Thyroid gland (tissue), 4 donors: ENCODE measurements at places on chromosomes 7 and 10. TPM values are rescaled to one million over a fixed set of nuclear protein-coding genes. Genes with fewer than 3 reads are reported as not detected.

- no peak for DNase-seq
Observed at GRCh38 chr10:73953665-73954064, 42.7 kb downstream of the PLAU start.

- DNase-seq = no peak
Observed at GRCh38 chr7:88115816-88116215, 104.0 kb downstream of the SRI start.

- no peak for DNase-seq
Observed at GRCh38 chr10:121084016-121084674, 233.0 kb downstream of the WDR11 start.

GRCh38 chr10:132308587-132309470 lies 1.1 kb upstream of the STK32C start:
- DNase-seq = no peak

Gene ATG9B
- total RNA-seq = not detected

DNA sequence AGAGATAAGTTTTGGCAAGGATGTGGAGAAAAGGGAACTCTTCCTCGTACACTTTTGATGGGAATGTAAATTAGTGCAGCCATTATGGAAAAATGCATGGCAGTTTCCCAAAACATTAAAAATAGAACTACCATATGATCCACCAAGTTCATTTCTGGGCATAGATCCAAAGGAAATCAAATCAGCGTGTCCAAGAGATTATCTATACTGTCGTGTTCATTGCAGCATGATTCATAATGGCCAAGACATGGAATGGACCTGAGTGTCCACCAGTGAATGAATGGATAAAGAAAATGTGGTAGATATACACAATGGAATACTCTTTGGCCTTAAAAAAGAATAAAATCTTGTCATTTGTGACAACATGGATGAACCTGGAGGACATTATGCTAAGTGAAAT lies 70.3 kb upstream of the RSU1 start:
- DNase-seq = no peak

Gene VGF
- not detected for total RNA-seq

GRCh38 chr10:124152139-124153022 lies 59.0 kb upstream of the CHST15 start:
- DNase-seq = peak; percentile 80

DNA sequence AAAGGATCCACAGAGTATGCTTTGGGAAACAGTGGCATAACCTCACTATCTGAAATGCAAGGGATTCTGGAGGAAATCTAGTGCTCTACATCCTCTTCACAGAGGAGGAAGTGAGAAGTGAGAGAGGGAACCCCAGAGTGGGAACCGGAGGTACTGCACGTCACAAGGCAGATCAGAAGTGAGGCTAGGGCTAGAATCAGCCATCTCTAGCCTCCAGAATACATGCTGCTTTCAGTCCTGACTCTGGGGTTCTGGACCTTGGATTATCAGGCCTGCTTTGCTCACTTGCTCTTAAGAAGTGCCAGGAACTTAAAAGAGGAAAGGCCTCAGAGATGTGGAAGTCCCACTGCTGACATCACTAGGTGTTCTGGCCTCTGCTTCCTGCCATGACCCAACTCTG lies 25.7 kb downstream of the ZNF503 start:
- no peak for DNase-seq

DNA sequence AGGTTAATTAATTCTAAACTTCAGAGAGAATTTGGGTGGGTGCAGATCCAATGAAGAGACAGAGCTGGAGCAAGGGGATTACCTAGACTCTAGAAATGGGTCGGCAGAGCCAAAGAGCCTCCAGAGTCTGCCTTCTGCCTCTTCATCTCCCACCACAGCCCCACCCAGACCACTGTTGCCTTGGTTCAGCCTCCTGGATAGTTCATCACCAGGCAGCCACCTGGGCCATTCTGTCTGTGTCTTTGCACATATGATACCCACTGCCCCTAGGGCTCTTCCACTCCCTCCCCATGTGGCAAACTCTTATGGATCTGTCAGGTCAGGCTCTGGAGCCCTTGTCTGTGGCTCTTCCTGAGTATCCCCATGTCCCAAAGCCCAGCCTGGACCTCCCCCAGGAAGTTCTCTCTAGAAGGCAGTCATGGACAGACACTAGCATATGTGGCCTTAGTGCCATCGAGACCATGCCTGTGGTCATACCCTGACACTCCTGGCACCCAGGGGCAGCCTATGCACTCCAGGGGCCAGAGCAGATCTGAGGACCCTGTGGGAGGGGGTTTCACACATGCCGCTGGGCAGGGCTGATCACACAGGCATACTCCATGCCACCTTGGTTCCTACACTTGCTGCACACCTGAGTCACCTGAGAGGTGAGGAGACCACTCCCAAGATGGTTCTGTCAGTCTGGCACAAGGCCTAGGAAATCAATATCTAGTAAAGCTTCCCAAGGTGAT lies 41.6 kb downstream of the FRMPD2 start:
- no peak for DNase-seq

GRCh38 chr10:81414038-81414437 lies 461.0 kb upstream of the NRG3 start:
- peak; percentile 70 for DNase-seq

DNA sequence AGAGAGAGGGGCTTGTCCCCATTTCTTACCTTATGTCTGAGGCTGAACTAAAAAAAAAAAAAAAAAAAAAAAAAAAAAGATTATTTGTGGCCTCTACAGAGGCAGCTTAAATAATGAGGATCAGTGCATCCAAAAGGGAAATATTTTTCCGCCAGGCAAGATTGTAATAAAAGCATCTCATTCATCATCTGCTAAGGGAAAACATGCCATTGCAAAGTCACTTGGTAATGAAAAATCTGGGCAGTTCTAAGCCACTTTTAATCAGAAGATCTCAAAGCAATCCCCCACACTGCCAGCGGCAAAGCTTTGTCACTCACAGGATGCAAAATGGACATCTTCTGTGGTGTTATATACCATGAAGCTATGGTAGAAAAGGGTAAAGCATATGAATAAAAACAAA lies 3.8 kb downstream of the FAM107B start:
- no peak for DNase-seq

DNA sequence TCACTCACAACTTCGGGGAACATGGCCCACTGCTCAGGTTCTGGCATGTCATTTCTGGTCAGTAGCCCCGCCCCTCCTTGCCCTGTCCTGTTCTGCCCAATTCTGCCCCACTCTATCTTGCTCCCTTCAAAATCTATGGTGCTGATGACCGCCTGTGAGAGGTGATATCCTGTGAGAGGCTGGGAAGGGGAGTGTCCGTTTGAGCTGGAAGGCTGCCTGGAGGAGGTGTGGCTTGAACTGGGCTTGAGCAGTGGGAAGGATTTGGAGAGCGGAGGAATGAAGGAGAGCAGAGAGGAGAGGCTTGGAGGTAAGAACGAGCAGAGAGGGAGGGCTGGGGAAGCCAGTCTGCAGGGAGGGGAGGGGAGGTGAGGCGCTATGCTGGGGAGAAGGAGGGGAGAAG lies 145.3 kb downstream of the RPS24 start:
- DNase-seq = peak; percentile 62

Gene ACADSB
- total RNA-seq = 20.2 TPM

Gene CDK14
- 37.8 TPM for total RNA-seq

GRCh38 chr7:78769481-78770101 lies 683.9 kb downstream of the MAGI2 start:
- DNase-seq = no peak

GRCh38 chr7:11415101-11415500 lies 416.9 kb downstream of the THSD7A start:
- DNase-seq = no peak

GRCh38 chr7:22853138-22853537 lies 30.5 kb upstream of the TOMM7 start:
- DNase-seq = no peak

Gene CC2D2B
- 2.3 TPM for total RNA-seq

- no peak for DNase-seq
Observed at GRCh38 chr10:47301833-47302232, 1.8 kb downstream of the GDF10 start.

GRCh38 chr7:33922820-33923219 lies 17.5 kb downstream of the BMPER start:
- no peak for DNase-seq

- DNase-seq = no peak
Observed at GRCh38 chr10:29113616-29113945, 175.3 kb upstream of the LYZL1 start.

- peak; percentile 57 for DNase-seq
Observed at GRCh38 chr10:89516149-89516832, 19.1 kb downstream of the SLC16A12 start.

Gene MKX
- 3.6 TPM for total RNA-seq

Gene CEP55
- total RNA-seq = 1.0 TPM

DNA sequence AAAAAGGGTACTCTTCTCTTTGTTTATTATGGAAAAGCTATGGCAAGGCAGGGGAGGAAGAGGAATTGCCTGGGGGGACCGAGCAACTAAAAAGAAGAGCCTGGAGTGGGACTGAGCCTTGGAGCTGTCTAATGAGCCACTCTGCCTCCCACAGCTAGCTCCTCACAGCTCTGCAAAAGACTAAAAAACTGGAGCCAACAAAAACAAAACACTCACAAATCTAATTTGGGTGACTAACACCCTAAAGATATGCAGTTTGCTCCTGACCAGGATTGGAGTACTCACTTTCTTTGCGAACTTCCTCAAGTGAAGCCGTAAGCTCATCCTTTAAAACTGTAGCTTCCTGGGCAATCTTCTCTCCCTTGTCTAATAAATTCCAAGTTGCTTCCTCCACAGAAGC lies 89.4 kb downstream of the CTNNA3 start:
- no peak for DNase-seq

GRCh38 chr7:2519119-2519930 lies at the start of gene LFNG:
TSS of gene LFNG (plus strand) at chr7:2519774. CDS start at chr7:2519862, 88 bp downstream.
- DNase-seq = peak; percentile 84

Gene CTBP2
- total RNA-seq = 92.4 TPM

- no peak for DNase-seq
Observed at GRCh38 chr7:3297105-3297819, 3.8 kb upstream of the SDK1 start.

Gene ARHGAP12
- total RNA-seq = 67.6 TPM

Gene KIAA1549
- total RNA-seq = 1.2 TPM

DNA sequence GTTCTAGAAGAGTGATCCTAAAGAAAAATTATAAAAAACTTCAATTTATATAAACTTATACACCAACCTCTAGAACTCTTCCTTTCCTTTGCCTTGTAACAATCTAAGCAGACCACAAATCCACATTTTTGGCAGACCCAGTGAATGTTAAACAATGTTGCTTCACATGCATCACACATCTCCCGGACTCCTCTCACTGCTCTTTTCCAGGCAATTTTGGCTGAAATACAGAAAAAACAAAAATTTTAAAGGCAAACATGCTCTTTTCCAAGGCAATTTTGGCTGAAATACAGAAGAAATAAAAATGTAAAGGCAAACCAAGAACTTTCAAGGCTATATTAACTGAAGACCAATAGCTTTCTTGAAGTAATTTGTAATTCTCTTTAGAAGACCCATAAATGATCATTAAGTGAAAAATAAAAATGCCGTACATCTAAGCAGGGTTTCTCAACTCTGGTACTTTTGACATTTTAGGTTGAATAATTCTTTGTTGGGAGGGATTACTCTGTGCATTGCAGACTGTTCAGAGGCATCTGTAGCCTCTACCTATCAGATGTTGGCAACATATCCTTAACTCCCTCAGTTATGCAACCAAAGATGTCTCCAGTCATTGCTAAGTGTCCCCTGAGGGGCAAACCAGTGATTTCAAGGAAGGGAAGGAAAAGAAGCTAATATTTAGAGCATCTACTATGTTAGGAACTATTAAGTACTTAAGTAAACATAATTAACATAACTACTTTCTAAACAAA lies 64.4 kb downstream of the NRBF2 start:
- no peak for DNase-seq
